ENCODE measurements at places on chromosomes 6 and 20.

DNA sequence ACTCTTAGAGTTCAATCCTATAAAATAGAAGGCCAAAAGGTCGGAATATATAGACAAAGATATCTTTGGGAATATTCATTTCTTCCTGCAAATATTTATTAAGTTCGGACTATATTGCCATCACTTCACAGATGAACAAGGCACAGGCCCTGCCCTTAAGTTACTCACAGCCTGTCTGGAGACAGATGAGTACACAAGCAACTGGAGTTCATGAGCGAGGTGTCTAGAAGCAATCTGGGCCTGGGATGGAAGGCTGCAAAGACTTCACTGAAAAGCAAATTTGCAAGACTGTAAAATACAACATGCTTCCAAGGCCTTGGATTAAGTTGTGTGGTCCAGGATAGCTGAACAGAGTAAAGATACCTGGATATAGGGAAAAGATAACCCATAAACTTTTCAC, 56.7 kb upstream of the CEP85L start:
- no peak for DNase-seq

GRCh38 chr6:39137245-39137644, 22.3 kb upstream of the SAYSD1 start:
- DNase-seq = no peak

DNA sequence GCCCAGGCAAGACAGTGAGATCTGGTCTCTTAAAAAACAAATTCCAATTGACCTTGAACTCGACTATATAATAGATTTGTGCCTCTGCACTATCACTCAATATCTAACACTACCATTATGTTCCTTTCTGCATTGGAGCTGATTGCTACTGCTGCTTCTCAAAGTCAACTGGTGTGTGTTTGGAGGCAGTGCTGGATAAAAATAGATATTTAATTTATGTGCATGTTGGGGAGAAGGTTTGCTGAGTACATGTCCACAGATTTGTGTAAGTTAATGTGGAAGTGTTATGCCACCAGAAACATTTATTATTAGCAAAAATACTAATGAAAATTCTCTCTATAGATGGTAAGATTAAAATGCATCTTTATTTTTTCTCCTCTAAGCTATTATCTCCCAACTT, 39.5 kb downstream of the ATP9A start:
- no peak for DNase-seq

DNA sequence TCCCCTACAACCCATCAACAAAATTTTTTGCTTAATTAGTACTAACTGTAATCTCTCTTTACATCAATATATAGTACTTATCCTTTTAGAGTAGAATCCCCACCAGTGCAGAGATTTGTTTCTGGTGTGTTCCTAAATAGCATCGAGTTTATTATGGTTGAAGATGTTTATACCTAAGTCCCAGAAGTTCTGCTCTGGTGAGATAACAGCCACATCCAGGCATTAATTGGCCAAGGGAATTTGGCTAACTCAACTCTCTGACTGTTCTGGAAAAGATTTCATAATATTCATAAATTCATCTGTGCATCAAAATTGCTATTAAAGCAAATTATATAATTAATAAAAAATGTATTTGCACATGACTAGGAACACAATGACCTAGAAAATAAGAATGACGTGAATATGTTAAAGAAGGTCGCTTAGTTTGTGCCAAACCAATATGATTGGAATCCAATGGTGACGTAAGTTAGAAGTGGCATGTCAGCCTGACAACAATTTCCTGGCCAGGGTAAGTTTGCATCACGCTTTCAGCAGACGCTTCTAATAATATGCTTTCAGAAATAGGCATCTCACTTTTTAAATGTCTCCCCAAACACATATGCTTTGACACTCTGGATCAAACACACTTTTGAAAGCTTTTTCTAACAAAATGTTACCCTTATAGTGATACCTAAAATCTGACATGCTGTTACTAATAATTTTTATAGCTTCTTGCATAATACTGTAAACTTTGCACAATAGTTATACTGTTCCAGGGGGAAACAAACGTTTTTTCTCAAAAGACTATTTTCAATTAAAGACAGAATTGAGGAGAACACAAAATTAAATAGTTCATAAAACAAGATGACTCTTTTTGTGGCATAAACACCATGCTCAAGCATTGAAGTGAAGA, 236.7 kb downstream of the TENT5A start:
- DNase-seq = no peak

DNA sequence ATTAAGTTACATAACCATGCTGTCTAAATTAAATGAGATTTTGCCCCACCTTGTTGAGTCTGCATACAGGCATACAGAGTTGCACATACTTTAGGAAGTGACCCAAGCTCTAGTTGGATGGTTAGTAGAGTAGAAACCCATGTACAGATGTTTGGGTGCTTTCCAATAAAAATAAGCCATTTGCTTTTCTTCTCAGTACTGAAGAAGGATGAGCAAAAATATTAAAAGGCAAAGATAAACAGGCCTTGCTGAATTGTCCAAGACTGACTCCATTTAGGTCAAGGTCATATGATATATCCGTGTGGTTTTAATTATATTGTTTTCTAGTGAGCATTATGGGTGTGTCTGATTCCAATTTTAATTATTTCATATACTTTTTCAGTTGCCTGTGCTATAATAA, 589.4 kb downstream of the RFPL4B start:
- DNase-seq = no peak

- no peak for DNase-seq
Measured at GRCh38 chr6:3687847-3688246, 63.7 kb downstream of the PXDC1 start.

DNA sequence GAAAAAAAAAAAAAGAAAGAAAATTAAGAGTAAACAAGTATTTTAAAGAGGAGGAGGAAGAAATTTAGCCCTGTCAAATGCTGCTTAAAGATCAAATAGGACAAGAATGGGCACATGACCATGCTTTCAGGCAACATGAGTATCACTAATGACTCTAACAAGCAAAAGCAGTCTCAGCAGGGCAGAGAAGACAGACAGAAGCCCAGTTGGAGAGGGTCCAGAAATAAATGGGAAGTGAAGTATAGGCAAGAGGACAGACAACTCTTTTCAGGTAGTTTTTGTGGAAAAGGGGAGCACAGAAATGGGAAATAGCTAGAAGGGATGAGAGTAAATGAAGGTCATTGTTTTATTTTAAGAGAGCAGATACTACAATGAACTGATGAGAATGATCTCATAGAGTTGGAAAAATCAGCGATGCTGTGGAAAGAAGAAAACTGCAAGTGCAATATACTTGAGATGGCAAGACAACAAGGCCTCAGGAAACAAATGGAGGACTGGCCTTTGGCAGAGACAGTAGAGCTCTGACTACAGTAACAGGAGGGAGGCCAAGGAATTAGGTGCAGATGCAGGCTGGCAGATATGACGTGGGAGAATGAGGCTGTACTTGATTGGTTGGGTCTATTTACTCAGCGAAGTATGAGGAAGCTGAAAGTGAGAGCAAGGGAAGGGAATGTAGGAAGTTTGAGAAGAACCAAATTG, 40.3 kb downstream of the KIF6 start:
- DNase-seq = no peak

DNA sequence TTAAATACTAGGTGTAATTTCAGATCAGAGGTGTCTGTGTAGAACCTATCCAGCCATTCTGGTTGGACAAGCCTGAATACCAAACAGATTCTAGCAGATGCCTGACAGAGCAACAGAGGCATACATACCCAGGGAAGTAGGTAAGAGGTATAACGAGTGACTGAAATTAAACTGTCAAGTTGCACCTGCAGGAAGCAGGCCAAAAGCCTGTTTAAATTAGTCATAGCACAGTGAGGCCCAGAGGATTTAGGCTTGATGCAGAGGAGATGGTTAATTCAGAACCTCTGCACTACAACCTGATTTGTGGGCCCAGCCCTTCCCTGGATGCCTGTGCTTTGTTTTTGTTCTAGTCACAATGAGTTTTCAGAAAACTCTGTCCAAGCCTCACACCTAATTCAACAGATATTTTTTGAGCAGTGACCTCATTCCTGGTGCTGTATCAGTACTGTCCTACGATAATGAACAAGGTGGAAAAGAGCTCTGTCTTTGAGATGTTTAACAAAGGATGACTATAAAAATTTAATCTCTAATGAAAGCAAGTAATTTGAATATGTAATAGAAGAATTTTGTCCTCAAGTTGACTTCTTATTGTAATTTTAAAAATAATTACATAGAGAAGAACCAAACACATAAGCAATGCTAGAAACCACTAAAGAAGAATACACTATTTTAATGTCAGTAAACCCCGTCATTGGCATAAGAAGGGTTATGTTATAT, 31.7 kb downstream of the C6orf58 start:
- DNase-seq = no peak

DNA sequence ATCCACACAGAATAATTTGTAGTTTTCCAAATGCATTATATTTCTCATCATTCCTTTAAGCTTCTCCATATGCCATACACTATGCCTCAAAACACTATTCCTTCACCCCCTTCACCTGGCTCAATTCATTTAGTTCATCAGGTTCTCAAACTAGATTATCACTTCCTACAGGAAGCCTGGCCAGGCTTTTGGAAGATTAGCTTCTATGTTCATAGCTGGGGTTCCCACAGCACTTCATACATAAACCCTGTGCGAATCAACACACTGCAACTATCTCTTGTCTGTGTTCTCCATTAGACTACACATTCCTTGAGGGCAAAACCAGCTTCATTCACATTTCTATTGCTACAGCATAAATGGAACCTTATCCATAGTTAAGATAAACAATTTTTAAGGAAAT, 40.5 kb upstream of the PLN start:
- DNase-seq = no peak

DNA sequence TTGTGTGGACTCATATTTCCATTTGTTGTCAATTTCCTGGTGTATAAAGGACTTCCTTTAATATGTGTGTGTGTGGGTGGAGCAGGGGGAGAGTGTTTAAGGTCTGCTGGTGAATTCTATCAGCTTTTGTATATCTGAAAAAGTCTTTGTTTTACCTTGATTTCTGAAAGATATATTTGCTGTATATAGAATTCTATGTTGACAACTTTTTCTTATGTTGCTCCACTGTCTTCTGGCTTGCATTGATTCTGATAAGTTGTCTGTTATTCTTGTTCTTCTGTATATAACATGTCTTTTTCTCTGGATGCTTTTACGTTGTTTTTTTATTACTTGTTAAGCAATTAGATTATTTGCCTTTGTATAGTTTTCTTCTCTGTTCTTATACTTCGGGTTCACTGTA, 90.0 kb upstream of the CEP162 start:
- DNase-seq = no peak

GRCh38 chr6:66897576-66897975, 1190.5 kb upstream of the EYS start:
- no peak for DNase-seq

All from stimulated activated CD8-positive, alpha-beta memory T cell treated with anti-CD3 and anti-CD28 coated beads, Interleukin-15, amount 100 ng/mL, for 24 hours (primary cell).